D341Med (cell line): ENCODE measurements at places on chromosomes 4 and X.

GRCh38 chrX:136147976-136148375, 643 bp downstream of the FHL1 start:
- peak; percentile 34 for DNase-seq

- no peak for DNase-seq
These were observed 847.0 kb downstream of the TRIML1 start for GRCh38 chr4:188986271-188986689.

GRCh38 chr4:151418856-151419255, 9.9 kb downstream of the FHIP1A start:
- DNase-seq: no peak

GRCh38 chr4:139239127-139239772, 40.8 kb downstream of the MGARP start:
- DNase-seq: no peak

GRCh38 chr4:87108142-87108546, 112.3 kb downstream of the KLHL8 start:
- no peak for DNase-seq

DNA sequence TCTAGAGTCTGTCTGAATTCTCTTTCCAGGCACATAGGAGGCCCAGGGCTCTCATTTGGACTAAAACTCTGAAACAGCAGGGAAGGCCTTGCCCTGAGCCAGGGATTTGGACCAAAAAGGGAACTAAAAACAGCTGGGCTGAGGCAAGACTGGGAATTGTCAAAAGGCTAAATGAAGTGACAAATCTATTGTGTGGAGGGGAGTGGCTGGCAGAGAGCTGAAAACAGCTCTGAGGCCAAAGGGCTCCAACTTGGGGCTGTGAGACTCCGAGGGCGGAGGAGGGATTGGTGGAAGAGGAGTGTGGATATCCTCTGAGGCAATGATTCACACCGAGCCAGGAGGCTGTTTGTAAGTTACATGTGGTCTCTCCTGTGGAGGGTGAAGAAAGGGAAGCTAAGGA, 63.2 kb downstream of the PHEX start:
- DNase-seq: no peak

GRCh38 chrX:55709735-55710134, 7.8 kb upstream of the RRAGB start:
- DNase-seq: no peak

- DNase-seq: no peak
These were observed 1004.7 kb upstream of the LCORL start for GRCh38 chr4:19026281-19026680.

DNA sequence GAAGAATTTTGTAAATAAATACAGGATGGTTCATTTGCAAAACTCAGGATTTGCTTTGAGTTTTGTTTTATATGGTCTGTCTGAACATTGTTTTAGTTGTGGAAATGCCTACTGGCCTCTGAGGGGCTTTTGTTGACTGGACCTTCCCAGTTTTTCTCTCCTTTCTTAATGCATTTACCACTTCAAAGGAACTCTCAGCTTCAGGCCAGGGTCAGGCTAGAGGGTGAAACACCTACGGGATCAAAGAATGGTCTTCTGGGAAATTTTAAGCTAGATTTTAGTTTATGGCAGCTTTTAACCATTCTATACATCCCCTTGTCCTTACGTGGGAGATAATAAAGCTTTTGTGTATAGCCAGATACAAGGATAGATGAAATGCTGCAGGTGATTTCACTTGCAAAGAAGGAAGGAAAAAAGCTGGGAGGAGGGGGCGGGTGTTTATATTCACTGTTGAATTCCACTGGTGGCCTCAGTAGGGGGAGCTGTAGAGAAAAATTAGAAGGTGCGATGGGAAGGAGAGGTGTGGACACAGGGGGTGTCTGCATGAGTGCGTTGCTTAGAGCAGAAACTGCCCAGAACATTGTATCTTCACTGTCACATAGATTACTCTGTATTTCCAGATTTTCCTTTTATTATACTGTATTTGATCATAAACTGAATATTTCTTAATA, 151.8 kb downstream of the TSPAN5 start:
- DNase-seq: peak; percentile 61

DNA sequence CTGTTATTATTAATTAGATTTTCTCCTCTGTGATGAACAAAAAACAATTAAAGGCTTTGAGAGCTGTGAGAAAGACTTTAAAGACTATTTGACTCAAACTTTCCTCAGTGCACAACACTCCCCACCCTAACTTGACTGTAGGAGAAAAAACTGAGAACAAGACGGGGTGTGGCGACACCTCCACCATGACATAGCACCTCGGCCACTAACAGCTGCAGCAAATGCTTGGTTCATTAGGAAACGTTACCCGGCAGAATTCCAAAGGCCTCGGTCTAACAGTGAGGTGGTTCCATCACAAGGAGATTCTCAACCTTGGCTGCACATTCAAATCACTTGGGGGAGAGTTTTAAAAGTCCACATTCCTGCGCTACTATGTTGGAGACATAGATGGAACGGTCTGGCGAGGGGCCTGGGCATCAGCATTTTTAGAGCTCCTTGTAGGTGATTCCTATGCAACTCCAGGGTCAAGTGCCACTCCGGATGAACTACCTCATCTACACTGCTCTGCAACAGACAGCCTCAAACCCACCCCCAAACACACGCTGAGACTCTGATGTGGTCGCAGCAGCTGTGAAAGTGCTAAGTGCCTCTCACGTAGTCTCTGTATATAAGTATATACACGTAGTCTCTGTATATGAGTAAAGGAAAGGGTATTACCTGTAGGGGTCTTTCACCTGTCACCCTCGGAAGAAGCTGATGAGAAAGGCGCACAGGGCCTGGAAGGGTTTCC, 1.0 kb downstream of the FGFBP2 start:
- DNase-seq: no peak

DNA sequence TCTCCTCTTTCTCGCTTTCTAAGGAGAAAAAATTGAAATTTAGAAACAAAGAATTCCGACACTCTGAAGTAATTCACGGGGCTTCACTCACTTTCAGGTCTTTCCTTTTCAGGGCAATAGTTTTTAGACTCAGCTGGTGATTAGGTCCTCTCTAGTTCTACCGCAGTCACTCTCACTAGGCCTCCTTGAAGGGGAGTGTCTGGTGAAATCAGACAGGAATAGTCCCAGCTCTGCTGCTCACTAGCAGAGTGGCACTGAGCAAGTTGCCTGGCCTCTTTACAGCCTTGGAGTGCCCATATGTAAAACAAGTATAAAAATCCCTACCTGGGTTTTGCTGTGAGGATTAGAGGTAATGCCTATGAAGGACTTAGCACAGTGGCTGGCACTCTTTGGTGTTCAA, 64.1 kb downstream of the NEUROG2 start:
- DNase-seq: no peak

GRCh38 chr4:33160126-33160525, 2440.0 kb downstream of the PCDH7 start:
- DNase-seq: peak; percentile 33

- DNase-seq: no peak
These were observed 204.8 kb downstream of the TRAM1L1 start for GRCh38 chr4:116880625-116881024.

DNA sequence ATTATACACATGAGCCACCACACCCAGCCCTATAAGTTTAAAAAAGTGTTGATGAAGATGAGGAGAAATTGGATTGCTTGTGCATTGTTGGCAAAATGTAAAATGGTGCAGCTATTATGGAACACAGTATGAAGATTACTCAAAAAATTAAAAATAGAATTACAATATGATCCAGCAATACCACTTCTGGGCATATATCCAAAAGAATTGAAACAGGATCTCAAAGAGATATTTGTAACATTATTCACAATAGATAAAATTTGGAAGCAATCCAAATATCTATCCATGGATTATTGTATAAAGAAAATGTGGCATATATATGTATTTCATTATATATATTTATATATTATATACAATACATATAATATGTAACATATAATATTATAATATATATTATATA, 515.6 kb upstream of the GNPDA2 start:
- no peak for DNase-seq

DNA sequence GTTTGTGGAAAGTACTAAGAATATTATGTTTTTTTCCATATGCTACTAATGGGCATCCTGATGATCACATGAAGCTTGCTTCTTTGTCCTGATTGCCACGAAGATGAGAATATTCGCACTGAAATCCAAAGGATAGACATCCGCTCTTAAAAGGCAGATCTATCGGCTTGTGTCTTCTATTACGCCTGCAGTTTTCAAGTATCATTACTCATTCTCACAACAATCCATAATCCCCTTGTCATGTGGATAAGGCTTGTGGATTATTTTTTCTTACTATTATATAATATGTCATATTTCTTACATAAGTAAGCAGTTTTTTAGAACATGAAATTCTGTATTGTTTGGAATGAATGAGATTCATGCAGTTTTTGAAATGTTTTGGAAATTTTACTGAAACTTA, 62.8 kb downstream of the KCNIP4 start:
- DNase-seq: no peak

DNA sequence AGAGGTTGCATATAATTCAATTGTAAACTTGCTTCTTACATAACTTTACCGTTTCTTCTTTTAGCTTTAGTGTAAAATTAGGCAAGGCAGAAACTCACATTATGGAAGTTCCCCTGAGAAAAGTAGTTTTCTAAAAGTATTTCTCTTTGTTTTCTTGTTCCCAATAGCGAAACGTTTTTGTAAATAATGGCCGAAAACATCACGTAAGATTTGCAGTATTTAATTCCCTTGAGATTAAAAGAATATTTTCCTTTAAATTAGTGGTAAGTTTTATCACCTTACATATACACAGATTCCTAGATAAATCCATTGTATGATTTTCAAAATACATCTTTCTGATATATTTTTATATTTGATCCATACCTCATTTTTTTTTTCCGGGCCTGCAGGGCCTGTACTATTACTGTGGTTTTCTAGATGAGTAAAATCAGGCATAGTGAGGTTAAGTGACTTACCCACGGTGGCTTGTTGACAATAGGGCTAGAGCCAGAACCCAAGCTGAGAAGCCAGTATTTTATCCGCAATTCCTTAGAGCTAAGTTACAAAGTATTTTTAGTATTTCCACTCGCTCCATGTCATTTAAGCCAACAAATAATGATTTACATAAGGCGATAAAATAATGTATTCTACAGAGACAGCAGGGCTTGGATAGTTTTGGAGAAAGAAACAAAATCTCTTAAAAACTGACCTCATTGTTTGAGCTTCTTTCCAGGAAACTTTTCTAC, 82.2 kb upstream of the VEGFC start:
- no peak for DNase-seq

DNA sequence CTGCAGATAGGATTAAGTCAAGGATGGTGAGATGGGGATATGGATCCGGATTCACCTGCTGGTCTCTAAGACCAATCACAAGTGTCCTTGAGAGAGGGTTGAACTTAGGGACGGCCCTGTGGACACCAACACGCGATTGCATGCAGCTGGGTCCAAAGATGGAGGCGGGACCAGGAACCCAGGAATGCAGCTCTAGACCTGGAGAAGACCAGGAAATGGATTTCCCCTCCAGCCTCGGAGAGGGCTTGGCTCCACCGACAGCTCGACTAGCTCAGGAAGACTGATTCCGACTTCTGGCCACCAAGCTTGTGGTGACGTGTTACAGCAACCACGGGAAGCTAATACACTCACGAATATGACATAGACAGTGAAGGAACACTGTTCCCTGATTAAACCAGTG, 4.7 kb downstream of the C4orf50 start:
- DNase-seq: no peak

DNA sequence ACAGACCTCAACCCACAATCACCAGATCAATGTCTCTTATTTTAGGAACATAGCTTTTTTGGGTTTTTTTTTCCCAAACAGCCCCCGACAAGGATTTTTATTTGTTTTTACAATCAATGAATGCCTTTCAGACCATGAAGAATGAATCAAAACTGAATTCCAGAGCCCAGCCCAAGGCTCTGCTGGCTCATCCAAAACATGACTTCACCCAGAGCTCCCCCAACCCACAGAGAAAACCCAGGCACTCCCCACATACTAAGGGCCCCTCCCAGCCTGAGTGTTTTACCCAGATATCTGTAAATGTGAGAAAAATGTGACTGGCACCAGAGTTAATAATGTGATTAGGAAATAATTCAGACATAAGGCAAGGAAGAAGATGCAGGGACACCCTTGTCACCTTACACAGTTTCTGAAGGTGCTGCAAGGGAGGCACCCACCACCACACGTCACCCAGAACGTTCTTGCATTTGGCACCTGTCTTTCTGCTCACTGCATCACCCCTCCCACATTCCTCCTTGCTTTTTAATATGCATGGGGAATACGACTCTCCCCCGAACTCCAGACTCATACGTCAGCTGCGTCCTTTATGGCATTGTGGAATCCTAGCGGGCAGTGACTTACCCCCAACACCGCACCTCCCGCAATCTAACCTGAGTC, 47.8 kb upstream of the C4orf50 start:
- no peak for DNase-seq

- DNase-seq: no peak
These were observed 31.4 kb downstream of the ANXA5 start for GRCh38 chr4:121665371-121665770.

- no peak for DNase-seq
These were observed 15.3 kb downstream of the HELQ start for GRCh38 chr4:83440148-83440814.
